Tibial nerve (tissue), 4 donors: ENCODE measurements at places on chromosomes 12 and 14. TPM values are rescaled to one million over a fixed set of nuclear protein-coding genes. Genes with fewer than 3 reads are reported as not detected.

Gene MED13L
- total RNA-seq: 215 TPM

Gene TPPP2
- total RNA-seq: not detected

GRCh38 chr12:1698720-1699119 lies 7.8 kb downstream of the ADIPOR2 start:
- DNase-seq: no peak
- no peaks in the 10 kb centered on the region for H3K36me3 ChIP-seq
- H3K27ac ChIP-seq: no peak overlapping the region
- no peaks in the 10 kb centered on the region for H3K4me1 ChIP-seq

- no peaks in the 10 kb centered on the region for H3K4me1 ChIP-seq
- DNase-seq: no peak
- no peaks in the 10 kb centered on the region for H3K36me3 ChIP-seq
Measured at GRCh38 chr12:83506841-83507240, 820.1 kb downstream of the TMTC2 start.

GRCh38 chr14:42884100-42884499 lies 1277.4 kb downstream of the LRFN5 start:
- no peak overlapping the region for H3K27ac ChIP-seq
- no peaks in the 10 kb centered on the region for H3K36me3 ChIP-seq
- DNase-seq: no peak
- H3K4me3 ChIP-seq: no peak overlapping the region
- no peaks in the 10 kb centered on the region for H3K4me1 ChIP-seq

DNA sequence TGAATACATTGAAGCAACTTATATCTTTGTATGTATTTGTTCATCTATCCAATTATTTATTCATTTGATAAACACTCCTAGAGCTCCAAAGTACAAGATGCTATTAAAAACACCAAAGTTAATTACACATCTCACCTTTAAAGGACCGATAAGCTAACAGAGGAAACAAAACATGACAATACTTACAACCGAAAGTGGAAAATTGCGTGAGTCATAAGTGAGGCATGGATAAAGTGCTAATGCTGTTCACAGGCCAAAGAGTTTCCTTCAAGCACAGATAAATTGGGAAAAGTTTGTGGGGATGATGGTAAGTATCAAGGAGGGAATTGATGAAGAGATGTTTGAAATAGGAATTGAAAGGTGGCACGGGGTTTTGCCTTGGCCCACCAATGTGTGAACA lies 172.8 kb upstream of the KITLG start:
- no peak overlapping the region for H3K27ac ChIP-seq
- H3K27me3 ChIP-seq: no peaks in the 10 kb centered on the region
- peaks cover 4% of the 10 kb centered on the region for H3K4me1 ChIP-seq

DNA sequence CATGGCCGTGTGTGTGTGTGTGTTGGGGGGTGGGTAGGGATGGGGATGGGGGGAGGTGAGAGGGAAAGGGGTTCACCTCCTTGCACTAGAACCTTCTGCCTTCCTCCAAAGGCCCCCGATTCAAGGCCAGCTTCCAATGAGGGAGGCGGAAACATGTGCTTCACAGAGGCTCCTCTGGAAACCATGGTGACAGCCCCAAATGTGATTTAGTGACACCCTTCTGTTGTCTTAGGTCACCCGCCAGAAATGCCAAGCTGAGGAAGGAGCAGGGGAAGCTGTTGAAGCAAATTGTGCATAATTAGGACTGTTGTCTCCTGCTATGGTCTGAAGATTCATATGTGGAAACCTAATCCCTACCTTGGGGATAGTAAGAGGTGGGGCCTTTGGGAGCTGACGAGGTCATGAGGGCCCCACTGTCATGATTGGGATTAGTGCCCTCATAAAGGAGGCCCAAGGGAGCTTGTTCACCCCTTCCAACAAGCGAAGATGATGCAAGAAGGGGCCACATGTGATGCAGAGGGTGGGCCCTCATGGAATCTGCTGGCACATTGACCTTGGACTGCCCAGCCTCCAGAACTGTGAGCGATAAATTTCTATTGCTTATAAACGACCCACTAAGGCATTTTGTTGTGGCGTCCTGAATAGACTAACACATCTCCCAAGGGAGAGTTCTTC lies 95.2 kb downstream of the AACS start:
- no peaks in the 10 kb centered on the region for H3K36me3 ChIP-seq
- H3K4me3 ChIP-seq: no peak overlapping the region
- no peak for DNase-seq
- no peak overlapping the region for H3K27ac ChIP-seq

DNA sequence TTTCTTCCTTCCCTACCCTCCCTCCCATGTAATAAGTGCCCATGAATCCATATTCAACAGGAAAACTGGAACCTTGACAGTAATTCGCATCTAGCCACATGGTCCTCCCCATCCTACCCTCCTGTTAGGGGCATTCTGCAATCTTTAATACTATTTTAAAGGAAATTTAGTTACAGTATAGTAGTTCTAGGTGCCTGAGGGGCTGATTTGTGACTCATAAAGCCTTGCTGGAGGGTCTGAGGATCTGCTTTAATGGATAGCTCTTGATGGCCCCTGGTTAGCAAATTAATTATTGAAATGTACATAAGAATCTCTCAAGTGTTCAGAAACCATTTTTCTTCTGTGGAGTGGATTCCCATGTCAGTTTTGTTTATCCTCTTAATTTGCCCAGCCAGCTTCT lies 54.1 kb downstream of the ESRRB start:
- no peaks in the 10 kb centered on the region for H3K36me3 ChIP-seq
- no peaks in the 10 kb centered on the region for H3K4me1 ChIP-seq
- no peak overlapping the region for H3K27ac ChIP-seq
- DNase-seq: no peak
- no peak overlapping the region for H3K4me3 ChIP-seq

- no peak overlapping the region for H3K27ac ChIP-seq
- no peaks in the 10 kb centered on the region for H3K27me3 ChIP-seq
- no peaks in the 10 kb centered on the region for H3K36me3 ChIP-seq
- no peak for DNase-seq
Measured at GRCh38 chr14:51283402-51284085, 43.5 kb downstream of the TMX1 start.

DNA sequence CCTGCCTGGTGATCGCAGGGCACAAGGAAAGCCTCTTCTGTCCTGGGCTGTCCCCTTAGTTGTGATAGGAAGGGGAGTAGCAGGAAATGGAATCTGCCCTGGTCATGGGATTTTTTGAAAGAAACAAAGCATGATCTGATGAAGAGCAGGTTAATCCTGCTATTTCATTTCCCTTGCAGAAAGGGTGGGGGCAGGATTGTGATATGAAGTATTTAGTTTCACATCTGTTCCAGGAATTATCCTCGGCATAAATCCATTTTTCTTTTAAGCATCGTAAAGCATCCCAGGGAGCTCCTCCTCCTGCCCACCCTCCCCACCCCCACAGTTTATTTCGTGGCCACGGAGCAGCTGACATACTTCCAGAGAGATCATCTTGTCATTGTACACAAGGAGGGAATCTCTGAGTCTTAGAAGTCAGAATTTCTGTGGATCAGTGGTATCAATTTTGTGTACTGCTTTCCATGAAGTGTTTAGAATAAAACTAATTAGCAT lies 53.1 kb downstream of the TGFB3 start:
- no peak for DNase-seq
- H3K27ac ChIP-seq: no peak overlapping the region
- no peaks in the 10 kb centered on the region for H3K36me3 ChIP-seq
- no peak overlapping the region for H3K4me3 ChIP-seq
- no peaks in the 10 kb centered on the region for H3K4me1 ChIP-seq

DNA sequence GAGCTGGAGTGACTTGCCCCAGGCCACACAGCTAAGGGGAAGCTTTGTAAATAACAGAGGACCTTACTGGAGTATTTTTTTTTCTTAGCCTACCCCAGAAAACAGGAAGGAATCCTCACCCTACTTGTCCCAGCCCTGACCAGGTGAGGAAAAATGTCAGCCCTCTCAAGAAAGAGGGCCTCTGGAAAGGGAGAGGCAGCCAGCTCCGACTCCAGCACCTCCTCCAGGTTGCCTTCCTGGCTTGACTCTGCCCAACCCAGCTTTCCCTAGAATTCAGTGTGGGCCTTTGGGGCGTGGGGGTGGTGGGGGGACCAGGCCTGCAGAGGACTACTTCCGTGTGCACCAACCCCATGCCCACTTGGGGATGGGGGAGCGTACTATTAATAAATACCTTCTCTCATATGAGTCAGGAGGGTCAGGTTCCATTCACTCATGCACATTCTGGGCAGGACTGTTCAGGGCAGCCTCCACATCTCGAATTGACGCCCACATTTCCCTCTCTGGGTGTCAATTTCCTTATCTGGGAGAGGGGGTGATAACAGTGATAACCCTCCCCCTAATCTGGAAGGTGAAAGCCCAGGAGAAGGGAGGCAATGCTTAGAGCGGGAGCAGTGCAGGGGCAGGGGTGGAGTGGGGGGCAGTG lies 5.2 kb downstream of the RHOF start:
- peaks cover 13% of the 10 kb centered on the region for H3K4me1 ChIP-seq
- DNase-seq: no peak
- no peak overlapping the region for H3K4me3 ChIP-seq
- no peak overlapping the region for H3K27ac ChIP-seq
- H3K27me3 ChIP-seq: no peaks in the 10 kb centered on the region
- H3K36me3 ChIP-seq: no peaks in the 10 kb centered on the region

DNA sequence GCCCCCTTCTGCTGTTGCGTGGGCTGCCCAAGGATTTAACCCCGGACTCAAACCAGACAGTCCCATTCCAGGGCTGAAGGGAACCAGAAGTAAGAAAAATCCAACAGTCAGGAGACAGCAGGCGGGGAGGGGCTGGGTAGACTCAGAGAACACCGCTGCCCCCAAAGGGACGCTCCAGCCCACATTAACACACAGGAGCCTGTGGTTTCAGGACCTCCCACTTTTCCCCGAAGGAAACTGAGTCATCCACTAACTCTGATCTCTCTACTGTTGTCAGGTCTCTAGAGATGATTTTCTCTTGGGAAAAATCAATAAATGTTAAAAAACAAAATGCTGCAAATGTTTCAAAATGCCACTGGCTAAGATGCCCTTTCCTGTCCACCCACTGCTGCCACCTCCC lies 41.6 kb downstream of the FBXO21 start:
- H3K27ac ChIP-seq: no peak overlapping the region
- no peaks in the 10 kb centered on the region for H3K4me1 ChIP-seq
- H3K27me3 ChIP-seq: no peaks in the 10 kb centered on the region
- no peak overlapping the region for H3K4me3 ChIP-seq
- DNase-seq: no peak
